Peyer's patch (tissue), 4 donors: ENCODE measurements at places on chromosomes 12 and 14. TPM values are rescaled to one million over a fixed set of nuclear protein-coding genes. Genes with fewer than 3 reads are reported as not detected.

DNA sequence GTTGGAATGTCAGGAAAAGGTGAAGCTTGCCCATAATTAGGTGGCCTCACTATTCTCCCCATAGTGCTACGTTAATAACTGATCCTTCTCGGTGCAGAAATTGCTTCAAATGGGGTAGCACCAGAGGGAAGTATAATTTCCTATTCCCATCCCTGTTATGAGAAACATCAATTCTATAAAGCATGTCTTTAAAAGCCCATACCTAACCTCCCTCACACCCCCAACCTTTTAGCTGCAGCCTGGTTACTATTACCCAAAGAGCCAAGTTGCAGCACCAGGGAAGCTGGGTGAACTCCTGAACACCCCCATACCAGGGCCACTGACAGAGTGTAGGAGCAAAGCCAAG, 15.2 kb downstream of the RBM23 start:
- H3K27me3 ChIP-seq, result no peaks in the 10 kb centered on the region
- DNase-seq, result no peak
- H3K36me3 ChIP-seq, result no peaks in the 10 kb centered on the region
- no peak overlapping the region for H3K4me3 ChIP-seq
- no peaks in the 10 kb centered on the region for H3K4me1 ChIP-seq

DNA sequence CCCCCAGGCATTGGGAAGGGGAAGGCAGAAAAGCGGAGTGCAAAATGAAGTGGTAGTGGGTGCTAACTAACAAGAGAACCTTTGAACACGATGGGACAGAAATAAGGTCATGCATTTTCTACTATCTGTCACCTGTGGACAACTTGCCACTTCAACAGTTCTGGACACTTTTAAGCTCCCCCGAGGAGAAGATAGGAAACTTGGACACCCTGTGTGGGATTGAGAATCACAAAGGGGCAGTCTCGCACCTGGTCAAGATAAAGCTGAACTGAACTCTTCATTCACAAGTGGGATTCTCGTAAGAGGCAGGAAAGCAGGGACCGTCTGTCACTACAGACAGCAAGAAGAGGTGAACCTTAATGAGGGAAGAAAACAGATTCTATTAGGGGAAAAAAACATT, 51.6 kb downstream of the EIF2S3B start:
- H3K27me3 ChIP-seq, result no peaks in the 10 kb centered on the region
- DNase-seq, result no peak
- H3K36me3 ChIP-seq, result no peaks in the 10 kb centered on the region
- H3K4me1 ChIP-seq, result no peaks in the 10 kb centered on the region

DNA sequence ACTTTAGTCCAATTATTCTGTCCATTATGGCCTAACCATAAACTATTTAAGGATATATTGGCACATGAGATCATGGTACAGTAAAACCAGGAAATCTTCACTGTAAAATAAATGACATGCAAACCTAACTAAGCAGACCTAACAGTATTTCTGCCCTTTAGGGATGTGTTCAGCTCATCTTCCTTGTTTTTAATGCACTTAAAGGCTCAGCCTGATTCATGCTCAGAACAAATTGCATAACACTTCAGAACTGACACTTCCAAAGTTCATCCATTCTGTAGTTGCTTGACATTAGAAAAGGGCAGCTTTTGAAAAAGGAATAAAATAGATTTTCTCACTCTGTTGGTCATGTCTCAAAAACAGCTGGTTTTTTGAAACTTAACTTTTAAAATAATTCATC, 708.5 kb downstream of the C12orf50 start:
- no peaks in the 10 kb centered on the region for H3K36me3 ChIP-seq
- DNase-seq, result no peak
- H3K27me3 ChIP-seq, result no peaks in the 10 kb centered on the region
- H3K27ac ChIP-seq, result no peak overlapping the region

GRCh38 chr12:50901685-50902113, 50.6 kb upstream of the HIGD1C start:
- no peaks in the 10 kb centered on the region for H3K27me3 ChIP-seq
- H3K36me3 ChIP-seq, result no peaks in the 10 kb centered on the region

- no peak overlapping the region for H3K4me3 ChIP-seq
- DNase-seq, result no peak
- H3K4me1 ChIP-seq, result peaks cover 13% of the 10 kb centered on the region
- no peaks in the 10 kb centered on the region for H3K27me3 ChIP-seq
These were observed 1.3 kb upstream of the EEA1 start for GRCh38 chr12:92930421-92930820.

- H3K27ac ChIP-seq, result no peak overlapping the region
- no peaks in the 10 kb centered on the region for H3K36me3 ChIP-seq
- DNase-seq, result no peak
- H3K4me3 ChIP-seq, result no peak overlapping the region
- H3K27me3 ChIP-seq, result no peaks in the 10 kb centered on the region
- no peaks in the 10 kb centered on the region for H3K4me1 ChIP-seq
These were observed 103.1 kb downstream of the SEC23A start for GRCh38 chr14:38999949-39000348.

- no peak for DNase-seq
- H3K27ac ChIP-seq, result no peak overlapping the region
- no peak overlapping the region for H3K4me3 ChIP-seq
These were observed 28.2 kb downstream of the PALS1 start for GRCh38 chr14:67269298-67270060.

- H3K27ac ChIP-seq, result no peak overlapping the region
- H3K4me3 ChIP-seq, result no peak overlapping the region
- H3K4me1 ChIP-seq, result no peaks in the 10 kb centered on the region
- no peak for DNase-seq
These were observed 325.0 kb upstream of the TBX3 start for GRCh38 chr12:115008929-115009328.

Gene MAPK1IP1L
- 56.6 TPM for total RNA-seq

GRCh38 chr14:79730953-79731352, 480.4 kb downstream of the DIO2 start:
- DNase-seq, result no peak
- no peaks in the 10 kb centered on the region for H3K4me1 ChIP-seq

GRCh38 chr14:22979748-22980392, 2.5 kb downstream of the AJUBA start:
- no peaks in the 10 kb centered on the region for H3K27me3 ChIP-seq
- no peak overlapping the region for H3K4me3 ChIP-seq
- H3K36me3 ChIP-seq, result no peaks in the 10 kb centered on the region
- H3K27ac ChIP-seq, result peak overlapping the region; percentile 31
- H3K4me1 ChIP-seq, result no peaks in the 10 kb centered on the region

DNA sequence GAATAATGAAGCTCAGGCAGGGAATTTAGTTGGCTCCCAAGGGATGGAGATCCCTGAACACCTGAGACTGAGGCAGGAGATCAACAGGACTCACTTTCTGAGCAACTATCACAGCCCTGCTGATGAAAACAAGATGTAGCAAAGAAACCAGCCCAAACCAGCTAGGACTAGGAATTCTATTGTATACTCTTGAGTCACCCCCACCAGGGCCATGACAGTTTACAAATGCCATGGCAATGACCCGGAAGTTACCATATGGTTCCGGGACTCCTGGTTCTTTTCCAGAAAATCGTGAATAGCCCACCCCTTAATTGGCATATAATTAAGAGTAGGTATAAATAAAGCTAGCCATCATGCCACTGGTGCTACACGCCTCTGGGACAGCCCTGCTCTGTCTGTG, 46.0 kb upstream of the OASL start:
- H3K4me1 ChIP-seq, result no peaks in the 10 kb centered on the region
- H3K36me3 ChIP-seq, result no peaks in the 10 kb centered on the region
- H3K4me3 ChIP-seq, result no peak overlapping the region
- DNase-seq, result no peak
- H3K27ac ChIP-seq, result no peak overlapping the region

- no peak overlapping the region for H3K27ac ChIP-seq
- peaks cover under 1% of the 10 kb centered on the region for H3K4me1 ChIP-seq
- no peaks in the 10 kb centered on the region for H3K36me3 ChIP-seq
- no peak for DNase-seq
- no peak overlapping the region for H3K4me3 ChIP-seq
These were observed 6.0 kb upstream of the VAMP1 start for GRCh38 chr12:6476489-6476888.

- H3K4me3 ChIP-seq, result no peak overlapping the region
- H3K36me3 ChIP-seq, result no peaks in the 10 kb centered on the region
- H3K4me1 ChIP-seq, result no peaks in the 10 kb centered on the region
These were observed 1558.5 kb upstream of the TMEM132C start for GRCh38 chr12:126708492-126708896.

Gene ACOT6
- total RNA-seq, result not detected

DNA sequence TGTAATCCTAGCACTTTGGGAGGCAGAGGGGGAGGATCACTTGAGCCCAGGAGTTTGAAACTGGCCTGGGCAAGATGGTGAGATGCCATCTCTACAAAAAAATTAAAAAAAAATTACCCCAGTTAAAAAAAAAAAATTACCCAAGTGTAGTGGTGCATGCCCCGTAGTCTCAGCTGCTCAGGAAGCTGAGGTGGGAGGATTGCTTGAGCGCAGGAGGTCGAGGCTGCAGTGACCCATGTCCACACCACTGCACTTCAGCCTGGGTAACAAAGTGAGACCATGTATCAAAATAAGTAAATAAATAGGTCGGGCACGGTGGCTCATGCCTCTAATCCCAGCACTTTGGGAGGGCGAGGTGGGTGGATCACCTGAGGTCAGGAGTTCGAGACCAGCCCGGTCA, 128.8 kb downstream of the VRK1 start:
- H3K4me1 ChIP-seq, result no peaks in the 10 kb centered on the region
- no peak for DNase-seq
- no peaks in the 10 kb centered on the region for H3K27me3 ChIP-seq
- no peak overlapping the region for H3K27ac ChIP-seq
- no peak overlapping the region for H3K4me3 ChIP-seq

Gene TPPP2
- not detected for total RNA-seq

DNA sequence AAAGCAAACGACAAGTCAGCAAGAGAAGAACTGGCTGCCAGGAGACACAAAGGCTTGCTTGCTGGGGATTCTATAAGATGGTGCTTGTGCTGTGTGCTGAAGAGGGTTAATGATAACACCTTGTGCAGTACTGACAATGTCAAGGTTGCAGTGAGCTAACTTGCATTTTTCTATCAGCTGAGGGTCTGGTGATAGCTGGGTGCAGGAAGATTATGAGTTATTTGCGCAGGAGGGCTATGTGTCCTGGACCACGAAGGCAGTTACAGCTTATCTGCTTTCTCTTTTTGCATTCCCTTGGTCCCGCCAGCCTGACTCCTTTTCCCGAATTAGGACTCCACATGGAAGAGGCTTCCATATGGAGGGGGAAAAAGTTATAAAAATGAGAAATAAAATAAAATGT, 42.4 kb downstream of the R3HDM2 start:
- no peak overlapping the region for H3K4me3 ChIP-seq
- DNase-seq, result no peak
- H3K36me3 ChIP-seq, result no peaks in the 10 kb centered on the region
- H3K27ac ChIP-seq, result no peak overlapping the region
- no peaks in the 10 kb centered on the region for H3K4me1 ChIP-seq

Gene C3AR1
- 1.7 TPM for total RNA-seq

GRCh38 chr14:24110060-24110459, 4.5 kb upstream of the DCAF11 start:
- H3K4me1 ChIP-seq, result peaks cover 6% of the 10 kb centered on the region
- no peak for DNase-seq
- no peaks in the 10 kb centered on the region for H3K27me3 ChIP-seq
- H3K36me3 ChIP-seq, result no peaks in the 10 kb centered on the region
- no peak overlapping the region for H3K4me3 ChIP-seq

DNA sequence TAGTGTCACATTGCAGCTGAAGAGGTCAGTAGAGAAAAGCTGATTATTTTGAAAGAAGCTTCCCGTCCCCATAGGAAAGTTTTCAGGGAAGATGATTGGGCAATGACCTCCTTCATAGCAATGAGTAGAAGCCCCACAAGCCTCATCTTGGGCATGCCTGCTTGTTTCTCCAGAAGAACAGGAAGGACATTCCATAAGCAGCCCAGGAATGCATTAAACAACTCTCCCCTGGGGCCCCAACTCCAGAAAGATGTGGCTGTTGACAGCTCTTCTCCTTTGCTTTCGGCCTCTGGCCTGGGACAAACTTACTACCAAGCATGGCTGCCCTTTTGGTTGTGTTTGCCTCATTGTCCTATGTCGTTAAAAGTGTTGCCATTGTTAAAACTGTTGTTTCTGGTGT, 5.7 kb upstream of the VDR start:
- H3K27me3 ChIP-seq, result no peaks in the 10 kb centered on the region
- no peak overlapping the region for H3K4me3 ChIP-seq
- H3K27ac ChIP-seq, result no peak overlapping the region
- H3K36me3 ChIP-seq, result no peaks in the 10 kb centered on the region

Gene ANO2
- total RNA-seq, result 4.5 TPM

- no peak overlapping the region for H3K27ac ChIP-seq
- H3K4me1 ChIP-seq, result no peaks in the 10 kb centered on the region
- no peak overlapping the region for H3K4me3 ChIP-seq
- no peaks in the 10 kb centered on the region for H3K36me3 ChIP-seq
These were observed 15.0 kb downstream of the GXYLT1 start for GRCh38 chr12:42129595-42130204.

GRCh38 chr14:20262642-20263128, 23.6 kb downstream of the OR11H4 start:
- H3K4me1 ChIP-seq, result no peaks in the 10 kb centered on the region
- H3K36me3 ChIP-seq, result no peaks in the 10 kb centered on the region
- H3K4me3 ChIP-seq, result no peak overlapping the region
- H3K27me3 ChIP-seq, result no peaks in the 10 kb centered on the region
- no peak for DNase-seq

- no peak overlapping the region for H3K27ac ChIP-seq
- no peak for DNase-seq
- H3K27me3 ChIP-seq, result no peaks in the 10 kb centered on the region
- no peaks in the 10 kb centered on the region for H3K4me1 ChIP-seq
- no peaks in the 10 kb centered on the region for H3K36me3 ChIP-seq
- H3K4me3 ChIP-seq, result no peak overlapping the region
These were observed 146.9 kb upstream of the KRR1 start for GRCh38 chr12:75658286-75658685.

GRCh38 chr14:71049435-71050133, 142.3 kb downstream of the PCNX1 start:
- no peaks in the 10 kb centered on the region for H3K4me1 ChIP-seq
- no peak overlapping the region for H3K27ac ChIP-seq
- no peak overlapping the region for H3K4me3 ChIP-seq
- no peaks in the 10 kb centered on the region for H3K36me3 ChIP-seq
- H3K27me3 ChIP-seq, result no peaks in the 10 kb centered on the region

Gene IL31
- not detected for total RNA-seq

DNA sequence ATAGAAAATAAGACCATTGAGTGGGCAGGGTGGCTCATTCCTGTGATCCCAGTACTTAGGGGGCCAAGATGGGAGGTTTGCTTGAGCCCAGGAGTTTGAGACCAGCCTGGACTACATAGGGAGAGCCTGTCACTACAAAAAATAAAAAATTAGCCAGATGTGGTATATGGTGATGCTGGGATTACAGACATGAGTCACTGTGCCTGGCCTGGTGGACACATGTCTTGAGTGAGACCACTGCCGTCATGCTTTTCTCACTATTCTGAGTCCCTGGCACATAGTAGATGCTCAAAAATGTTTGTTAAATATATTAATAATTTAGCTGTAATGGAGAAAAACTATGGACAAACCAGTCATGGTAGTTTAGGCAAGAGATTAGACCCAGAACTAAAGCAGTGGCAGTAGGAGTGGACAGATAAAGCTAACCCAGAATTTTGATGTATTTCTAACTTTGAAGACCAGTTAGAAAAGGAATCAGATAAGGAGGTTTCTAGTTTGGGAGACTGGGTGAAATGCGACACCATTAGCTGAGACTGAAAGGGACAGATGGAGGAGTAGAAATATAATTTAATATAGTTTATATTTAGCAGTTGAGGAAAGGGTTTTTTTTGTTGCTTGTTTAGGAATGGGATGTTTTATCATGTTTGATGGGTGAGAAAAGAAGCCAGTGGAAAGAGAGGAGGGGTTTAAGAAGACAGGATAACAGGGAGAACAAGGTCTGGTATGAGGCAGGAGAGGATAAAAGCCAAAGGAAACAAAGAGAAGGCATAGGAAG, 7.4 kb upstream of the PTGES3 start:
- no peak overlapping the region for H3K27ac ChIP-seq
- DNase-seq, result peak; percentile 1
- no peaks in the 10 kb centered on the region for H3K36me3 ChIP-seq
- H3K4me1 ChIP-seq, result no peaks in the 10 kb centered on the region
